ENCODE measurements at places on chromosomes 13 and 19. TPM values are rescaled to one million over a fixed set of nuclear protein-coding genes. Genes with fewer than 3 reads are reported as not detected.

ZNF729 gene
- not detected for total RNA-seq

IGFL4 gene
- total RNA-seq: 0.06 TPM

COL4A1 gene
- 295 TPM for total RNA-seq

FUT6 gene
- total RNA-seq: not detected

RAP2A gene
- total RNA-seq: 22.3 TPM

TLE6 gene
- total RNA-seq: 1.7 TPM

KLHL1 gene
- total RNA-seq: not detected

HSD17B14 gene
- 1.2 TPM for total RNA-seq

SULT2B1 gene
- total RNA-seq: not detected

LRRC4B gene
- under 0.01 TPM for total RNA-seq

ZSCAN18 gene
- 37.5 TPM for total RNA-seq

CPB2 gene
- total RNA-seq: not detected

MAMSTR gene
- 0.53 TPM for total RNA-seq

SLITRK6 gene
- under 0.01 TPM for total RNA-seq

PGLYRP2 gene
- total RNA-seq: not detected

METTL21C gene
- not detected for total RNA-seq

AXL gene
- total RNA-seq: 165 TPM

AKAP11 gene
- 24.0 TPM for total RNA-seq

ERCC2 gene
- total RNA-seq: 9.1 TPM

ATP12A gene
- total RNA-seq: not detected

STOML3 gene
- not detected for total RNA-seq

OR7A5 gene
- total RNA-seq: not detected

ALKBH6 gene
- total RNA-seq: 18.8 TPM

WDR87 gene
- not detected for total RNA-seq

GGN gene
- total RNA-seq: 0.66 TPM

CACTIN gene
- 18.2 TPM for total RNA-seq

AP1M2 gene
- 0.19 TPM for total RNA-seq

IQCN gene
- total RNA-seq: 0.87 TPM

CASP14 gene
- total RNA-seq: not detected

CCNA1 gene
- total RNA-seq: 0.26 TPM

CFAP97D2 gene
- total RNA-seq: not detected

Measured in aortic smooth muscle cell (primary cell).